Mucosa of descending colon (tissue), 3 donors: ENCODE measurements at places on chromosomes 2 and 18. TPM values are rescaled to one million over a fixed set of nuclear protein-coding genes. Genes with fewer than 3 reads are reported as not detected.
A peak's percentile ranks its signal among the peaks of the same experiment; 100 is the strongest.

- DNase-seq = no peak
Measured at GRCh38 chr2:211957799-211958198, 580.8 kb downstream of the ERBB4 start.

DNA sequence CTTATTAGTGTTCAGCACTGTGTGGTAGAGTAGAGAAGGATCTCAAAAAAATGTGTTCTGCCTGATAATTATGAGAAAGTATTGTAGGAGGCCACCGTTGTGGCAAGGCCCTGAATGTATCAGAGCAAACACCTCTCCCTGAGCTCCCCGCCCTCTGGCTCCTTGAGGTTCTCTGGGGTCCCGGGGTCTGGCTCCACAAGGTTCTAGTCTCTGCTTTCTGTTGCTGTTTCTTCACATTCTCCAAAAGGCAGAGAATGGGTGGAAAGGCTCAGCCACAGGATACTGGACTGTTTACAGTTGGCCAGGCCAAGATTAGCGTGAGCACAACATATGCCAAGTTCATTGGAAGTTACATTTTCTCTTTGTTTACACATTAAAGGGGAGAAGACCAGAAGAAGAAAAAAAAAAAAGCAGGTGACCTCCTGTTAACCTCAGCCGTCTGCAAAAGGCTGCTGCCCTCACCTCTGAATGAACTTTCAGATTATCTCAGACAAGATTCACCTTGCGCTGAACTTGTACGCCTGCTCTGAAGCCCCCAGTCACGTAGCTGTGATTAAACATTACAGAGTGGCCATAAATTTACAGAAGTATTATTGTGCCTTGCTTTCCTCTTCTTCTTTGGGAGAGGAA, 56.6 kb upstream of the CYP26B1 start:
- peak; percentile 28 for DNase-seq

Gene TWSG1
- 10.5 TPM for total RNA-seq

Gene DSC2
- 78.3 TPM for total RNA-seq

DNA sequence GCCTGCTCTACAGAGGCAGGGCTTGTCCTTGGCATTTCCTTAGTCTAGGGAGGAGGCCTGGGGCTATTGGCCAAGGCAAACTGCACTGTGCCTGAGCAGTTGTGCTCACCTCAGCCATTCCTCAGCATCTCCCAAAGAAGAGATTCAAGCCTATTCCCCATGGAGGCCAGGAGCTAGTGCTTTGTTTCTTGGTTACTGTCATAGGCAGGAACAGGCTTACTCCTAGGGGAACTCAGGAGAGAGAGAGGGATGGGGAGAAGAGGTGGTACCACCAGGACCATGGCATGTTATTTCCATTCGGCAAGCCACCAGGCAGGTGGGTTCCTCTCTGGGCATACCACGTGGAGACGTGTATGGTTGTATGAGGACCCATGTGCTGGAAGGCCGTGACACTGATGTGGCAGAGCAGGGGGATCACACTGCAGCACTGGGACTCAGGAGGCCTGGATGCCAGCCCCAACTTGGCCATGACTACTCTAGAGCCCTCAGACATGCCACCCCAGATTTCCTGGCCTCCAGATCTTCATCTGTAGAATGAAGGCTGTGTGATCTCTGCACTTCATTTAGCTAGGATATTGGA, 233.7 kb downstream of the LOXHD1 start:
- no peak for DNase-seq

DNA sequence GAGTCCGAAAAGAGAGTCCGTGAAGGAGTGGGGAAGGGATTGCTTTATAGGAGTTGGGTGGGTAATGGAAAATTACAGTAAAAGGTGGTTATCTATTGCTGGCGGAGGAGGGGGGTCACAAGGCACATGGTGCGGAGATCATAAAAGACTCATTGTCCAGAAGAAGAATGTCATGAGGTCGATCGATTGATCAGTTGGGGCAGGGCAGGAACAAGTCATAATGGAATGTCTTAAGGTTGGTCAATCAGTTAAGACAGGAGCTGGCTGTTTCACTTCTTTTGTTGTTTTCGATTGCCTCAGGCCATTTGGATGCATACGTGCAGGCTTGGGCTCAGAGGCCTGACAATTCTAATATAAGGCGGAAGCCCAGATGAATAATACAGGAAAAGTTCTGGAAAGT, 473.0 kb upstream of the TNP1 start:
- no peak for DNase-seq

DNA sequence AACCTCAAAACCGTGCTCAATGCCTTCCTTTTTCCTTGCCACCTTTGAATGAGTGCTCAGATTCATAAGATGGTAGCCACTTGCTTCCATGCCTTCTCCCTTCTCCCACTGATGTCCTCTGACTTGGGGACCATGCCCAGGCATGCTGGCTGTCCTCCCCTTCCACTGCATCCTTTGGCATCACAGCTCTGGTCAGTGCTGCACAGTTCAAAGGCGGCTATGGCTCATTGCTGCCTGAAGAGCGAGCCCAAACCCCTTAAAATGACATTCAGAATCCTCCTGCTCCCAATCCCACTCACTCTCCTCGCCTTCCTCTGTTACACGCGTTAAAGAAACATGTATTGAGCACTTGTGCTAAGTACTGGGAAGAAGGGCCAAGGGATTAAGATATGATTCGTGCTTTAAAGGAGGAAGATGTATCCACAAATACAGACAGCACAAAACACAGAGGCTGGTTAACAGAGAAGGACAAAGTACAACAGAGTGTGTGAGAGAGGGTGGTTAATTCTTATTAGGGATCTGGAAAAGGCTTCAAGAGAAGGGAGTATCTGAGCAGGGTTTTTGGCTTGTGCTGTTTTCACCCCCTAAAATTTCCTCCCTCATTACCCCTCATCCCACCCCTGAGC, 81.8 kb downstream of the CERKL start:
- no peak for DNase-seq

DNA sequence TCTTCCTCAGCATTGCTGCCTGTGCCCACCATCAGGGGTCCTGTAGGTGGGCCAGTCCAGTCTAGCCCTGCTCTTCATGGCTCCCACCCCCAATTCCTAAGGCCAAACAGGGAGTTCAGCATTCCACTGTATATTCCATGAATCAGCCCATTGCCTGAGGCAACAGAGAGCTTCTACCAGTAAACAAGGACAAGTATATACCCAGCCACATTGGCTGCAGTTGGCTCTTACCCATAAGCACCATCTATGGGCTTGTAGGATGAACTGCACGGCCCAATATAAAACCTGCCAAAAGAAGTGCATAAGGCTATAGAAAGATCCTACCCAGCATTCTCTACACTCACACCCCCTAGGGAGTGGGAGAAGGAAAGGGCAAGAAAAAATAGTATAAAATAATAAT, 95.1 kb upstream of the SALL3 start:
- DNase-seq = no peak

Gene TRIM43
- total RNA-seq = not detected

- no peak for DNase-seq
Measured at GRCh38 chr2:201538025-201538424, 86.5 kb downstream of the STRADB start.

- no peak for DNase-seq
Measured at GRCh38 chr2:27007416-27008374, 25.1 kb upstream of the TMEM214 start.

DNA sequence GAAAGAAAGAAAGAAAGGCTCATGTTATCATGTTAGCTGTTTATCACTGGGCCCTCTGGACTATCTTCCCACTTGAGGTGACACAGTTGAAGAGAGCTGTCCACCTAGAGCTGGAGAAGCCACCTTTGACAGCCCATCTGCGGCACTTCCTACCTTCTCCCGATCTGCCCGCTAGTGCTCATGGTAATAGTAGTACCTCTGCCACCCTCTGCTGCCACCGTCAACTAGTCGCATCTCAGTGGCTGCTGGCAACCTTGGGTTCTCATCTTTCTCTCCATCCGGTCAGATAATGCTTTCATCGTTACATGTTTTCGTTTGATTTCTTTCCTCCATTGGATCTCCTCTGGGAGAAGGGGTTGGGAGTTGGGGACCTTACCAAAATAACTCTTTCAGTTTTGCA, 63.2 kb upstream of the COPS8 start:
- no peak for DNase-seq

DNA sequence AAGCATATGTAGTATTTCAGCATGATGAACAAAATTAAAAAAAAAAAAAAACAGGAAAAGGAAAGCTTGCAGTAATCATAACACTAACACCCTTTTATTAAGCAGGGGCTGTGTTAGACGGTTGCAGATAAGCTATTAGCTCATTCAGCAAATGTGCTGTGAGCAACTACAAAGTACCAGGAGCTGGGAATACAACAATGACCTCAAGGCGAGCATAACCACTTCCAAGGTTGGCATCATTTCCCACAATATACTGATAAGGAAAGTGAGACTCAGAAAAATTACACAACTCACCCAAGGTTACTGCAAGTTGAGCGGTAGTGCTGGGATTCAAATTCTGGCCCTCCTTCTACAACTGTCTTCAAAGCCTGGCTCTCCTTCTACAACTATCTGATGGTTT, 38.2 kb upstream of the ACTR3 start:
- DNase-seq = no peak

GRCh38 chr2:193847991-193848390, 1653.3 kb upstream of the TMEFF2 start:
- DNase-seq = no peak

DNA sequence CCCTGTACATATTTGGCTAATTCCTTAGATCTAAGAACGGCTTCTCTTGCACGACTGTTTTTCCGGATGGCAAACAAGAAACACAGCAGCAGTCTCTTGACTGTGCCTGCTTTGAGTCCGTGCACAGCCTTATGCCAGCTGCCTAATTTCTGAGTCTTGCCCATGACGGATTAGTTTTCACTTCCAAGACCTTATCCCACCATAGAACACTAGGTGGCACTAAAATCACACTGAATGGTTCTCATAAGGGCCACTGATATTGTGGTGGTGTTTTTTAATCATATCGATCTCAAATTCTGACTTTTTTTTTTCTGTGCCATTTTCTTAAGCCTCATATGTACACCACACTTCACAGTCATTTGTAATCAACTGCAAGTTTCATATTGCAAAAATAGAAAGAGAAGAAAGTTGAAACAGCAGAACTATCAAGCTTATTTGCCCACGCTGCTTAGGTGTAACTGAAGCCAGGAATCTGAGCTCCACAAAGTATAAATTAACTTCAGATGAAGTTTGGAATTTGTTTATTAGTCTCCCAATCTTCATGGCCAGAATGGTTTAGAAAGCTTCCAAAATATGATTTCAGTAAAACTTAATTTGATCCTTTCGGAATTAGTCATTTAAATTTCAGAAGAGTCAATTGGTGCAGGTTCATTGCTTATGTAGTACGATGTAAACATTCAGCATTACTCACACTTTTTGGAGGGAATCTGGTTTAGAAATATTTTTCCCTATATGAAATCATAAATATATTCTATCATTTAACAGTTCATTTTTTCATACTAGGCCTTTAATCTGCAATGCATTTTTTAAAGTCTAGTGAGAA, 45.5 kb upstream of the SCN7A start:
- no peak for DNase-seq

DNA sequence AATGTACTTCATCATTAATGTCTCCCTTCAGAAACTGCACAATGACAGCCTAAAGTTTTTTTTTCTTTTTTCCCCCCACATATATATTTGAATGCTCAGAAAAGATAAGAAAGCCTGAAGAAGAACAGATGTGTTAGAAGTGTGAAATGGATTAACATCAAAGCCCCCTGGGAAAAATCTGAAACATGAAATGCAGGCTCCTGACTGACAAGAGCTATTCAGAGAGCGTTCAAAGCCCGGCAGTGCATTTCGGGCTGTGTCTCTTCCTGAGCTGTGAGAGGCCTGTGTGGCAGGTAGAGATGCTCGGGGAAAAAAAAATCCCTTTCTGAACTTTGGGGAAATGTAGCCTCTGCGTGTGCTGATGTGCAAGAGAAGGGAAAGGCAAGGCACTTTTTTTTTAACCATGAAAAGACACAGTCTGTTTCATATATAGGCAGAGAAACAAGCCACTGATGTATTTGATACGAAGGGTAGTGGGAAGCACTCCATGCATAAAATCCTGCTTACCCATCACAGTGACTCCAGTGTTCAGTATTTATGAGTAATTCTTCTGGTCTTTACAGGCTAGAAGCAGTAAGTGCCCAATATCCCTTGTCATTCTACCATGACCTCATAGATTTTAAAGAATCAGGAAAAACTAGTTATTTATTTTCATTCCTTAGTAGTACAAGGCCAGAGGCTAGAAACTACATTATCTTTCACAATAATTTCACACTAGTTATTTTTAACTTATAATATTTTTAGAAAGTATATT, 1574.2 kb upstream of the PIK3C3 start:
- no peak for DNase-seq

Gene CPLX4
- not detected for total RNA-seq
